ENCODE measurements at places on chromosomes 5 and 9. TPM values are rescaled to one million over a fixed set of nuclear protein-coding genes. Genes with fewer than 3 reads are reported as not detected.

Gene ZNF879
- total RNA-seq, result 1.8 TPM

Gene INSL4
- not detected for total RNA-seq

- H3K27me3 ChIP-seq, result no peaks in the 10 kb centered on the region
- H3K4me3 ChIP-seq, result no peak overlapping the region
- no peaks in the 10 kb centered on the region for H3K36me3 ChIP-seq
- H3K27ac ChIP-seq, result no peak overlapping the region
Observed at GRCh38 chr5:61123145-61123544, 39.1 kb downstream of the SMIM15 start.

DNA sequence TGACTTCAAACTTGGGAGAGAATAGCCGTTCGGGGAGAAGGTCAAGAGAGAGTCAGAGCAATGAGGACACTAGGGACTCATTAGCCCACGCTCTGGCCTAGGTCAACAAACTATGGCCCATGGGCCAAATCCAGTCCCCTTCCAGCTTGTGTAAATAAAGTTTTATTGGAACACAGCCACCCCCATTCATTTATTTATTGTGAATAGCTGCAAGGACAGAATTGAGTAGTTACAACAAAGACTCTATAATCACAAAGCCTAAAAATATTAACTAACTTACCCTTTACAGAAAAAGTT, 33.1 kb upstream of the TRIM32 start:
- H3K27me3 ChIP-seq, result no peaks in the 10 kb centered on the region
- no peak overlapping the region for H3K4me3 ChIP-seq
- H3K4me1 ChIP-seq, result peaks cover 27% of the 10 kb centered on the region

Measured in GM23248 (cell line).